Effector CD8-positive, alpha-beta T cell (primary cell): ENCODE measurements at places on chromosomes 5 and 9.

DNA sequence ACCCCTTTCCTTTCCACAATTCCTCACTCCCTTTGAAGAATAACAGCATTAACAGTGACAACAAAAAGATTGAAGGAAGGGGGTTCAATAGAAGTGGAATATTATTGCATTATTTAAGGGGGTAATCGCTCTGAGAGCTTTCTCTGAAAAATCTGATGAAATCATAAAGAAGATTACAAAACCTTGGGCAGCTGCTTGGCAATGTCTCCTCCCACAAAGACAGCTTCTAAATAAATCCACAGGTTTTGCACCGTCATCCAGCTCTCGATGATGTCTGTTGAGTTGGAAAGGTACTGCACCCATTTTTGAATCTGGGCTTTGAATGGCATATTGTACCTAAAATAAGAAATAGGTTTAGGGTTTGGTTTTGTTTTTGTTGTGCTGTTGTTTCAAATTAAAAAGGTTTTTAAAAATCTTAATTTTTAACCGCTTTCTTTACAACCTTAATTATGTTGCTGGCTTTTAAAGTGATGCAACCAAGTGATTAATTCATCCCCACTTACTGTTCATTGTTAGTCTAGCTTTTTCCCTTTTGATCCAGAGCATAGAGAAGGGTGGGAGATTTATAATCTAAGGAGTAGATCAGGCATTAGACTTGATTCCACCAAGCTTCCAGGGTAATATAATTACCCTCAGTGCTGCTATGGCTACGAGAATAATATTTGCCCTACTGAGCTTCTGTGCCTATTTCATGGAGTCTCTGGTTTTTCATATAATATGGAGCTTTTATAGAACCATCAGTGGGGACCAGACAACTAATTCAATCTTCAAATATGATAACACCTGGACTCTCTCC lies 85.0 kb downstream of the DNAH5 start:
- no peak for DNase-seq

- no peak for DNase-seq
Measured at GRCh38 chr9:104107799-104108198, 13.7 kb downstream of the SMC2 start.

DNA sequence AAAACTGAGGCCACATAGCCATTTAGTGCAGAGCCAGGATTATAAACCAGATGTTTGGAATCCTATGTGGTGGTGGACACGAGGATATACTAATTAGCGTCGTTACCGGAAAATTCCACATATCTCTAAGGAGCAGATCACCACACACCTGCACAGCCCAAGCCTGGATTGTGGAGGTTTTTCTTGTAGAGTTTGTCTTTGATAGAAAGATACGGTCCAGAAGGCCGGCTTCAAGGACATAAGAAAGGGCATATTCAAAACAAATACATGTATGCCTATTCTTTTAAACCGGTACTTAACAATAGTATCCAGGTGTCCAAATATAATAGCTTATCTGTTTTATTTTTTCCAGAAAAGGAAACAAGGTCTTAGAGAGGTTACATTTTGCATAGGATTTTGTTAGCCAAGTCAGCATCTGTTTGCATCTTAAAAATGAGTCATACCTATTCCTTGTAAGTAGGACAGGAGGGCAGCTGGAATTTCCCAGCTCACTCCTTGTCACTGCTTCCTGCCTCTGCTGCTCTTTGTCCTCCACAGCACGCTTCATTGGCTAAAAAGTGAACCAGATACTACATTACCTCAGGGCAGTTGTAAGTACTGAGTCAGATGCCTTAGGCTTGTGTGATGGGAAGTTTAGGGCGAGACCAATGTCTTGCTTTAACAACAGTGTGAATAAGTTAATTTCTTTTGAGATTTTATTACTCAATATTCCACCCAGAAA lies 3.6 kb downstream of the TMC1 start:
- no peak for DNase-seq

- DNase-seq = no peak
Measured at GRCh38 chr9:70535546-70536323, 121.3 kb upstream of the KLF9 start.

DNA sequence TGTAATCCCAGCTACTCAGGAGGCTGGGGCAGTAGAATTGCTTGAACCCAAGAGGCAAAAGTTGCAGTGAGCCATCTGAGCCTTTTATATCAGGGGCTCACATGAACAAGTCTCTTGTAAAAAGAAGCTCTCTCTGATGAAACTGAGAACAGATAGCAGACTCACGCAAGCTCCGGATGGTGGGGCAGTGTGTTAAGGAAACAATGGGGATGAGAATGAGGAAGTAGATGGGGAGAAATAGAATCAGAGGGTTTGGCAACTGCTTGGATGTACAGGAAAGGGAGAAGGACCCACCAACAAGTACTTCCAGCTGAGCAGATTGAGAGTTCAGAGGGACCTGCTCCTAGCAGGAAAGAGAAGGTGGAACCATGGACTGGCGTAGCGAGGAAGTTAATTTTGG lies 18.6 kb downstream of the TMEM252 start:
- DNase-seq = no peak

- no peak for DNase-seq
Measured at GRCh38 chr5:44002381-44002901, 386.8 kb downstream of the FGF10 start.

GRCh38 chr5:119322312-119322947 lies 33.4 kb upstream of the TNFAIP8 start:
- DNase-seq = no peak

DNA sequence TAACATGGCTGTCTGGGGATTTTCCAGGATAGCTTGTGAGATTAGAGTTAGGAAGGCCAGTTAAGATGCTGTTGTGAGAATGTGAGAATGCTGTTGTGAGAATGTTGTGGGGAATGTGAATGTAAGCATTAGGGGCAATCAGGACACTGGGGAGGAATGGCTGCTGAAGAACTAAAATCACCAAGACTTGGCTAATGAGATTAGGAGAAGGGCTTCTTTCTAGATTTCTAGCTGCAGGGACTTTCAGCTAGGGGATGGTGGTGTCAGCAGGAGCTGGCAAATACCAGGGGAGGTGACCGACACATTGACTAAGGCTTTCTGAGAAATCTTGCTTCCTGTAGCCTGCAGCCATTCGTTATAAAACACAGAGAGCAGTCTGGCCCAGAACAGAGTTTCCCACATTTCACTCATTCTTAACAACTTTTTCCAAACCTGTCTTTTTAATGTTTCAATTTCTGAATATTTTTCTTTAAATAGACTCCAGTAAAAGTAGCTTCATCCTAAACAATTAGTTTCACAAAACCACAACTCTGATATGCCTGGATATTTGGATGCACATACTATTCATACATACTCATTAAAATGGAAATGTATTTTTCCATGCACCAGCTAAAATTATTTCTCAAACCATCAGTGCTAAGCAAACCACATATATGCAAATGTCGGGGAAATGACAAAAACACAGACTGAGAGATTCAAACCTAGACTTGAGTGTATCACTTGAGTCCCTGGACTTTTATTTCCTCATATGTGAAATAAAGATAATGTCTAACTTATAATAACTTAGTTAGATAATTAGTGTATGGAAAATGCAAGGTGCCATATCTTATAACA lies 89.3 kb upstream of the TNC start:
- no peak for DNase-seq

DNA sequence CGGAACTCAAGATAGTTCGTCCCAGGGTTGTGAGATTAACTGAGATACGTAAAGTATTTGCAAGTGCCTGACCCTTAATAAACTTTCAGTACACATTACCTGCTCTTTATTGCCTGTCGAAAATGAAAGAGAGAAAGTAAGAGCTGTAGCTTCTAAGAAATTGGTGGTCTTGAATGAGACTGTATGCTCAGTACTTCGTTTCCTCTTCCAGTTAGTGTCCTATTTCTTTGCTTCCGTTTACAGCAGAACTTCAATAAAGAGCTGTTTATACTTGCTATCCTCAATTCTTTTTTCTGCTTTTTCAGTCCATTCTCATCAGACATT lies 534 bp downstream of the SRFBP1 start:
- no peak for DNase-seq

DNA sequence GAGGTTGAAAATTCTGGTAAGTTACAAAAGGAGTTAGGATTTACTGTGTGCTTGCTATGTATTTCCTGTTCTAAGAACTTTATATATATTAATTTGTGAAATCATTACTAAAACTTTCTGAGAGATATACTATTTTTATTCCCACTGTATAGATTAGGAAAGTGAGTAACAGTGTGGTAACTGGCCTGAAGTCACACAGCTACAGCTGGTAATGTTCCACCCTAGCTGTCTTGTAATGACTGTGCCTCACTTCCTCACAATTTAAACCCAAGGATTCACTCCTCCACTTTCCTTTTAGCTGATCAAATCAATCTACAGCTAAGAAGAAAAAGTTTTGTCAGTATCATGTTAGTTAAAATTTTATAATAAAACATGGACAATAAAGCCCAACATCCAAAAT lies 278.8 kb downstream of the GAS1 start:
- no peak for DNase-seq

- no peak for DNase-seq
Measured at GRCh38 chr9:79213417-79214125, 358.2 kb upstream of the TLE4 start.

GRCh38 chr9:112380825-112381221 lies 915 bp downstream of the HSDL2 start:
- DNase-seq = no peak

- no peak for DNase-seq
Measured at GRCh38 chr5:159161361-159162214, 47.8 kb downstream of the RNF145 start.

DNA sequence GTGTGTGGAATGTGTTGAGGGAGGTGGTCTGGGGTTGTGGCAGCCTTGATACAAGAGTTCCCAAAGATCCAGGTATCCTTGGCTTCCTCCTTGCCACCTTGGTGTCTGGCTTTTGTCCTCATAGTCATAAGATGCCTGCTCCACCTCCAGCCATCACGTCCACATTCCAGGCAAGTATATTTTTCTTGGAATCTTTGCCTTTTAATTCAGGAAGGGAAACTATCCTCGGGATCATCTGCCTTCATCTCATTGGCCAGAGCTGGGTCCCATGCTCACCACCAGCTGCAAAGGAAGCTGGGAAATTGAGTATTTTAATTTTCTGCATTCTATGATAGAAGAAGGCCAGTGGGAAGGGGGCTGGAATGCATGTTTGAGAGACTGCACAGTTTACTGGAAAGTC lies 186.7 kb downstream of the C9orf50 start:
- DNase-seq = no peak

DNA sequence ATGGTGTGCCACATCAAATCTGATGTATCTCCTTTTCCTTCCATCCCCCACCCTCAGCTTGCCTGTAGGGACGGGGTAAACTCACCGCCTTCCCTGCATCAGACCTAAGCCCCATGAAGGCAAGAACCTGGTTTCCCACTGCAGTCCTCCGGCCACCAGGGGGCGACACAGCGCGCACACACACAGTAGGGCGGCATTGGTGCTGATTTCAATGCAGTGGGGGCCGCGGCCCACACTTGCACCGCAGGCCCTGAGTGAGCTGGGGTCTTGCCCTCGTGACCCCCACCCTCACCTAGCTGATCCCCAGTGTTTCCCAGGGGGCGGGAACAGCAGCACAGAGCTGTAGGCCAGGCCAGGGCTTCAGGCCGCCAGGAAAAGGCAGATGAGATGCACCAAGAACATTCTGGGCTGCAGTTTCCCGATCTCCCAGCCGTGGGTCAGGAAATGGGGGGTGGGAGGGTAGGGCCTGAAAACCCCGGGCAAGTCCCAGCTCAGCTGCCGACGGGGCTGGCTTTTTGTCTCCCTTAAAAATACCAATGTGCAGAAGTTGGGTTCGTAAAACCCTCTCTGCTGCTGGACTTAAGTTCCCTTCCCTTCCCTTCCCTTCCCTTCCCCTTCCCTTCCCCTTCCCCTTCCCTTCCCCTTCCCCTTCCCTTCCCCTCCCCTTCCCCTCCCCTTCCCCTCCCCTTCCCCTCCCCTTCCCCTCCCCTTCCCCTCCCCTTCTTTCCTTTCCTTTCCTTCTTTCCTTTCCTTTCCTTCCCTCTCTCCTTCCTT lies 19.5 kb downstream of the FAM163B start:
- DNase-seq = peak; percentile 26

- no peak for DNase-seq
Measured at GRCh38 chr5:6837519-6838110, 124.4 kb downstream of the TENT4A start.

- DNase-seq = no peak
Measured at GRCh38 chr5:132266031-132266835, 8.7 kb downstream of the PDLIM4 start.

DNA sequence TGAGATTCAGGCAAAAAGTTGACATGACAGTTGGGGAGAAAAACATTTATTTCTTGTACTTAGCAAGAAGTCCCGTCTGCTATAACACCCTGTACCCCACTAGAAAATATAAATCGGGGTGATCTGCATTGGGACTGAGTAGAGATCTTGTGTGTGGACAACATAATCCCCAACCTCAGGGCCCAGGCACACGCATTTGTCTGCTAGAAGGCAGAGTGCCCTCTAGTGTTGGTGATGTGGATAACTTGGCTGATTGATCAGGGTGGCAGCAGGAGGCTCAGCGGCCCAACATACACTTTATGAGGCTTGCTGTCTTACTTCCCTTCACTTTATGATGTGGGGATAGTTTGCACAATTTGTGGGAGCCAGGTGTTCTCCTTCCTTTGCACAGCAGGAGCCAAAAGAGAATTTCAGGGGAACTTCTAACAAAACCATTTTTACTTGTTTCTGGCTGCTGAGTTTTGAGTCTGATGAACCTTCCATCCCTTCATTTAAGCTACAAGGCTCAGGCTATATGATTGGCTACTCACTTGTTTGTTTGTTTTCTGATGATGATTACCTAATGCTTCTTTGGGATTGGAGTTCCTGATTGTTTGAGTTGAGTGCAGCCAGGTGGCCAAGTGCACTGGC lies 263.2 kb downstream of the DMAC1 start:
- no peak for DNase-seq

- DNase-seq = no peak
Measured at GRCh38 chr5:171801839-171802238, 16.2 kb downstream of the SMIM23 start.

GRCh38 chr9:99244344-99245260 lies 22.5 kb downstream of the SEC61B start:
- DNase-seq = no peak

GRCh38 chr5:1130218-1130946 lies 18.5 kb upstream of the SLC12A7 start:
- no peak for DNase-seq

DNA sequence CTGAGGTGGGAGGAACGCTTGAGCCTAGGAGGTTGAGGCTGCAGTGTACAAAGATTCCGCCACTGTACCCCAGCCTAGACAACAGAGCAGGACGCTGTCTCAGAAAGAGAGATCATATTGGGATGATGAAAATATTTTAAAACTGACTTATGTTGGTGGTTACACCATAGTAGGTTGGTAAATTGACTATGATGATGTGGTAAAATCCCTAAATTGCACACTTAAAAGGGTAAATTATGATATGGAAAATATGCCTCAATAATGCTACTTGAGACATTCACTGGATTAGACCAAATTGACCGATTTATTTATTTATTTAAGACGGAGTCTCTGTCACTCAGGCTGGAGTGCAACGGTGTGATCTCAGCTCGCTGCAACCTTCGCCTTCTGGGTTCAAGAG lies 21.9 kb upstream of the TOR1B start:
- no peak for DNase-seq
